Stimulated activated CD8-positive, alpha-beta memory T cell treated with anti-CD3 and anti-CD28 coated beads, Interleukin-12 subunit alpha, Interleukin-12 subunit beta, amount 100 ng/mL, for 1 hour (primary cell): ENCODE measurements at places on chromosomes 3 and 15.

DNA sequence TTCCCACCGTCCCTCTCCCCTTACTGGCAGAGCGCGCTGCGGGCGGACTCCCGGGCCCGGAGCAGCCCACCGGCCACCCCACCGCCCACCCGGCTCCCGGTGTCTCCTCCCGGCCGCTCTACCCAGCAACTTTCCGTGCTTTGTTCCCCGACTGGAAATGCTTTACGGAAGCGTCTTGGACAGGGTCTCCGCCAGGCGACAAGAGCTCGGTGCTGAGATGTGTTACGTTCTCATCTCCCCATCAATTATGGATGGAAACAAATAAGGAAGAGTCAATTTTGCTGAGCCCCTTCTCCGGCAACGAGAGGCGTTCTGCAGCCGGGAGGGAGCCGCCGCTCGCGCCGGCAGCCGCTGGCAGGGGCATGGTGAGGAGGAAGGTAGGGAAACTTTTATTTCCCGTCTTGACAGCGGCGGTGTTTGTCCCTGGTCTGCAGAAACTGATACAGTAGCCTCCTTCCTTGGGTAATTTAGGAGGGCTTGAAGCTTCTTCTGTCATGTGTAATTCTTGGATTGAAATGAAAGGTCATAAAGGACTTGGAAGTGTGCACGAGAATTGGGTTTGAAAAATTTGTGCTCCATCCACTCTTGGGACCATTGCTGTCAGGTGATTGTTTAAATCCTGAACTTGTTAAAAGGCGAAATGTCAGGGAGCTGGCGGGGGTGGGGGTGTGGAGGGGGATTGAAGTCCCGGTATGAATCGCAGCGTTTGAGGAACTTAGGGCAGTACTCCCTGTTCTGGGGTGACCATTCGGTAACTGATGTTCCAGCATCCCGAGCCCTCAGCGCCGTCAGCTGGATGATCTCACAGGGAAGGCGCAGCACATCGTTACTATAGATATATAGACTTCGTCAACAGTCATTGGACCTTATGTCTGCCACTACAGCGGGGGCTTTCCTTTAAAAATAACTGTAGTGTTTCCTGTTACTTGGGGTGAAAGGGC, 1.5 kb downstream of the SEMA6D start:
- no peak for DNase-seq

- DNase-seq, result no peak
These were observed 580.4 kb downstream of the VGLL3 start for GRCh38 chr3:86410587-86410986.

GRCh38 chr3:148938936-148939335, 52.4 kb upstream of the GYG1 start:
- no peak for DNase-seq

GRCh38 chr15:70701891-70702568, 61.3 kb downstream of the UACA start:
- no peak for DNase-seq

- DNase-seq, result no peak
These were observed 568.4 kb upstream of the ZNF385D start for GRCh38 chr3:22319446-22319845.

DNA sequence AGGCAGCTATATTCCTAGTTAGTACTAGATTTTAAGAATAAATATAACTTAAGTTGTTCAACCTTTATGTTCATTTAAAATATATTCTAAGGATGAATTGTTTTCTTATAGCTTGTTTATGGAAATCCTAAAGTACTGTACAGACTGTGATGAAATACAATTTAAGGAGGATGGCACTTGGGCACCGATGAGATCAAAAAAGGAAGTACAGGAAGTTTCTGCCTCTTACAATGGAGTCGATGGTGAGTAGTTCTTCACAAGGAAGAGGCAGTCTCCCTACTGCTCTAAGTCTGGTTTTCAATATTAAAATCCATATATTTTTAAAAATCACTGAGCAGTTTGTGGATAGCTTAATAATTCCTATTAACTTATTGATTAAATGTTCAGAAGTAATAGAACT, 29.6 kb downstream of the CALML4 start:
- DNase-seq, result no peak

- no peak for DNase-seq
These were observed 36.4 kb downstream of the LINS1 start for GRCh38 chr15:100565591-100565990.

DNA sequence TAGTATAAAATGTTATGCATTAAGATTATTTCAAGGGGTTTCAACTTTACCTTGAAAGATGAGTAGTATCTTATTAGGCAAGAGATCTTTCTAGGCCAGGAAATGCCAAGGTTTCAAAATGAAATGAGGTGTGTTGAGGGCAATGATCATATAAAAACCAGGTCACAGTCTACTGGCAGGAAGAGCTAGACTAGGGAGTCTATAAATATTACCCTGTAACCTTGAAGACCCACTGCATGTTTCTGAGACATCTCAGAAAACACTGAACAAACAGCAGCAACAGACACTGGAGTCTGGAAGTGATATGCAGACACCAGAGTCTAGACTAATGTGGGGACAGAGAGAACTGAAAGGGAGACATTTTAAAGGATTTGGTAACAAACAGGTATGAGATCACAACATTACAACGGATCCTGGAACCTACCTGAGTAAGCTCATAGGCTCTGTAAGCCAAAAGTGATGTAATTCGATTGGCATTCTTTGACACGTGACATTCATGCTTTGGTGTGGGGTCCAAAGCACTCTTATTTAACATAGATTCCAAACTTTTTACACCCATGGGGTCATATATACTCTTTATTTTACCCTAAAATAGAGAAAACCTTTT, 15.0 kb downstream of the TASOR start:
- DNase-seq, result no peak
